Nephron progenitor cell (in vitro differentiated cells): ENCODE measurements at places on chromosomes 5 and 9.

- DNase-seq, result no peak
These were observed 38.1 kb downstream of the FAM240B start for GRCh38 chr9:38681747-38682227.

- DNase-seq, result peak; percentile 17
These were observed 201.3 kb downstream of the FANCC start for GRCh38 chr9:95116002-95116807.

DNA sequence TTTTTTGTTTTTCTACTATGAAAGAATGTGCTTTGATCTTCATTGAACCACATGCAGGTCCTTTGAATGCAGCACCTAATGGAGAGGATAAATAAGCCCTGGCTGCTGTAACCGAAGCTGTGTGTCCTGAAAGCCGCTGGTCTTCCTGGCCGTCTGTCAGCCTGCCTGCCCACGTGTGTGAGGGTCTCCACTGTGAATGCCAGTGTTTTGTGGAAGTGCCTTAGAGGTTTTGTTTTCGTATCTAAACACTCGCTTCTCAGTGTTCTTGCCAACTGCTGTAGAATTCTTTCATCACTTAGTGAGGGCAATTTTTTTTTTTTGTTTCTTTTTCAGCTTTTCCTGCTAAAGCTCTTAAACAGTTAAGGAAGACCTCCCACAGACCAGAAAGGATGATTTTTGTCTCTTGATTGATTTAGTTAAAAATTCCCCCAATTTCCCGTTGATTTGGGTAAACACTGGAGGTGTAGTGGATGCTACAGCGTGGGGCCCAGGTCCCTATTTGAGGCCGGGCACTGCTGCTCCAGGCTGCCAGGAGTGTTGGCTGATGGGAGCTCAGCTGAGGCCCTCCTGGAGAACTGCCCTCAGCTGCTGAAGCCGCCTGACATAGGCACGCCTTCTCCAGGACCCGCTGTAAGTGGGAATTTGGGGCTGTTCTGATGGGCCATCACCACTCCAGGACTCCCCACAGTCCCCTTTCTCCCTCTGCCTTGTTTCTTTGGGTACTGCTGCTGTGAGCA, 29.2 kb upstream of the PTCH1 start:
- no peak for DNase-seq

DNA sequence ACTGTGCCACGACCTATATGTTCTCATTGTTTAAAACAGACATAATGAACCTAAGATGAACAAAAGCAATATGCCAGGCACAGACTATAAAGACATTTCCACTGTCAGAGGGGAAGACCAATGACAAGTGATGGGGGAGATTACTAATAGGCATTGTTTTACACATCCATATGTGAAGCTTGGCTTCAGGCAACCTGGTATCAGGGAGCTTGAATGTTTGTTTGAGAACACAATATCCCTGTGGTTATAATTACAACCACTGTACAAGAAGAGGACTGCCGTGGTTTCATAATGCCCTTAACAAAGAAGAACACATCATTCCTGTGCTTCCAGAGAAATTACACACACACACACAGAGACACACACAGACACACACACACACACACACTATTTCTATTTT, 385.7 kb downstream of the BNC2 start:
- no peak for DNase-seq

DNA sequence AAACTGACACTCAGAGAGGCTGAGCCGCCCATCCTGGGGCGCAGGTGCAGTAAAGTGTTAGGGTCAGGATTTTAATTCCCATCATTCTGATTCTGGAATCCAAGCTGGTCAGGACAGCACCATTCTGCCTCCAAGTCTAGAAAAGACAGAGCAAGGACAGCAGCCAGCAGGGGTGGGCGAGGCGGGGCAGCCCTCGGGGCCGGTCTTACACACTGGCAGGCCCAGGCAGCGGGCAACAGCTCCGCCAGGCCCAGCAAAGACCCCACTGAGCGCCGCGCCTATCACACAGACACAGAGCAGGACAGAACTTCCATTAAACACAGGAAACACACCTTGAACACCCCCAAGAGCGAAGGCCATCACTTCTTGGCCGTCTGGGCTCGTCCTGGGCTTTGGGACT, 66.5 kb upstream of the RXRA start:
- DNase-seq, result no peak

GRCh38 chr5:16944816-16945562, 8.9 kb upstream of the MYO10 start:
- no peak for DNase-seq

- peak; percentile 71 for DNase-seq
These were observed 11.5 kb downstream of the SARDH start for GRCh38 chr9:133726401-133727276.

DNA sequence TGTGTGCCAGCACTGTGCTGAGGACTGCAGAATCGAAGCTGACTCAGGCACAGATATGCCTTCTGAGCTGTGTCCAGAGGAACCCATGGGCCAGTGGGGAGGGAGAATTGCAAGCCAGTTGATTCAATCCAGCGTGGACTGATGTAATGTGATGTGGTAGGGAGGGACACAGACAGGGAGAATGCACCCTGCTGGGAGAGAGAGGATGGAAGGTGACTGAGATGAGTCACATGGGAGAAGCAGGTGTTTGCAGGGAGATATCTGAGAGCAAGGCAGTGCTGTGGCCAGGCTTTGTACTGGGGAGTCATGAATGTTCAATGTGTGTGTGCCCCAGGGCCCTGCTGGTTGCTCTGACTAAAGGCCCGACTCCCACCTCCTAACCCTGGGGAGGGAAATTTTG, 75.7 kb downstream of the IRX1 start:
- DNase-seq, result no peak

- no peak for DNase-seq
These were observed 5.7 kb upstream of the GAPVD1 start for GRCh38 chr9:125255781-125256391.

DNA sequence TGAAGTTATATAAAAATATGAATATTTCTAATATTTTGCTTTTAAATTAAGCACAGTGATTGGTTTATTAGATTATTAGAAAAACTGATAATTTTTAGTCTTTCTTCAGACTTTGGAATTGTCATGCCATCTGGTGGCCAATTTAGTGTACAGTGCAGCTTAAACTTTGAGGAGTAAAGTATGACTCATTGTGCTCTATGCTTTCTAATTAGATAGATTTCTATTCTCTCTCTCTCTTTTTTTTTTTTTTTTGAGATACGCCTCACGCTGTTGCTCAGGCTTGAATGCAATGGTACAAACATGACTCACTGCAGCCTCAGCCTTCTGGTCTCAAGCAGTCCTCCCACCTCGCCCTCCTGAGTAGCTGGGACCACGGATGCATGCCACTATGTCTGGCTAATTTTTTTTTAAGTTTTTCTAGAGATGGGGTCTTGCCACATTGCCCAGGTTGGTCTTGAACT, 42.1 kb upstream of the GPR21 start:
- DNase-seq, result no peak

DNA sequence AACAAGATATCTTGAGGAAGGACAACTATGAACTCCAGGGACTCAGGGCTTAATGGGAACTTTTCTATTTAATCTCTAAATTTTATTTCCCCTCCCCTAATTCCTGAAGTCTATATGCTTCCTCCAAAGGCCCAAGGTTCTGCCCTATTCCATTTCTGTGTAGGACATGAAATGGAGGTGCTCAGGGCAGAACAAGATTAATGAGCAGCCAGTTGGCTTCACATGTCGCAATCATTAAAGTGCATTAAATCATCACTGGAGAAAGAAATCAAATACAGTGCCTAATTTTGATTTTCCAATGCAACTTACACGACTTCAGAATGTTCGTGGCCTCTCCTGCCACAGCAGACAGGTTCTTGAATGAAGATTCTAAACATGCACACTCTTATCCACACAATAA, 862.1 kb downstream of the PTPRD start:
- DNase-seq, result no peak

DNA sequence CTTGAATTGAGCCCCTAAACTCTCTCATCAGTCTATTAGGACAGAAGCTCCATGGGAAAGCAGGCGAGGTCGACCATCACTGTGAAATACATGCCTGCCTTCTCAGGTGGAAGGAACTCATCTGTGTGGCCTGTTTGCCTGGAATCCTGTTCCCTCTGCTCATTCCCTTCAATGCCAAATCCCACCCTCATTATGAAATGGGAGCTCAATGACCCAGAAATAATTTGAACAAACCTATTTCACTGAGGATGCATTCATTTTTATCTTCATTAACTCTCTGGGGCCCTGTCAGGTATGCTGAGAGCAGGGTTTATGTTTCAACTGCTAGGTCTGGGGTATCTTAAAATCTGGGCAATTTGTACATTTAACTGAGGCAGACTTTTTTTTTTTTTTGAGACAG, 142.2 kb downstream of the MED27 start:
- no peak for DNase-seq

- DNase-seq, result no peak
These were observed 53.8 kb downstream of the UBE2QL1 start for GRCh38 chr5:6502421-6502820.

GRCh38 chr5:119271758-119272730, 83.8 kb upstream of the TNFAIP8 start:
- no peak for DNase-seq

DNA sequence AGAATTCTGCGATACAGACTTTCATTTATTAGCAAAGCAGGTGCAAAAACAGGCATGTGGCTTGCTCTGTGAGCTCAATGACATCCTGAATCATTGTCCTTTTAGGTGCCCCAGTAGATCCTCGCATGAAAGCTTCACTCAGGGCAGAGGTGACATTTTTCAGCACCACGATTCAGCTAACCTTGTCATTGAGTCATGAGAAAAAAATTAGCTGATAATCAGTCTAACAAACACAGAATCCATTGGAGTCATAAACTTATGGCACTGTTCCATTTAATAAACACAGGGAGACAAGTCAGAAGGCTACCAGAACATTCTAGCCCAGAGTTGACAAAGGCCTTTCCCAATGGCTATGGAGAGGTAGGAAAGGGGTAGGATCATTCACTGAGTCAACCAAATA, 104.8 kb upstream of the RAD23B start:
- DNase-seq, result no peak

- DNase-seq, result no peak
These were observed 283.7 kb downstream of the ZNF608 start for GRCh38 chr5:124462751-124463150.

GRCh38 chr5:151587796-151588555, 3.2 kb downstream of the FAT2 start:
- DNase-seq, result no peak

DNA sequence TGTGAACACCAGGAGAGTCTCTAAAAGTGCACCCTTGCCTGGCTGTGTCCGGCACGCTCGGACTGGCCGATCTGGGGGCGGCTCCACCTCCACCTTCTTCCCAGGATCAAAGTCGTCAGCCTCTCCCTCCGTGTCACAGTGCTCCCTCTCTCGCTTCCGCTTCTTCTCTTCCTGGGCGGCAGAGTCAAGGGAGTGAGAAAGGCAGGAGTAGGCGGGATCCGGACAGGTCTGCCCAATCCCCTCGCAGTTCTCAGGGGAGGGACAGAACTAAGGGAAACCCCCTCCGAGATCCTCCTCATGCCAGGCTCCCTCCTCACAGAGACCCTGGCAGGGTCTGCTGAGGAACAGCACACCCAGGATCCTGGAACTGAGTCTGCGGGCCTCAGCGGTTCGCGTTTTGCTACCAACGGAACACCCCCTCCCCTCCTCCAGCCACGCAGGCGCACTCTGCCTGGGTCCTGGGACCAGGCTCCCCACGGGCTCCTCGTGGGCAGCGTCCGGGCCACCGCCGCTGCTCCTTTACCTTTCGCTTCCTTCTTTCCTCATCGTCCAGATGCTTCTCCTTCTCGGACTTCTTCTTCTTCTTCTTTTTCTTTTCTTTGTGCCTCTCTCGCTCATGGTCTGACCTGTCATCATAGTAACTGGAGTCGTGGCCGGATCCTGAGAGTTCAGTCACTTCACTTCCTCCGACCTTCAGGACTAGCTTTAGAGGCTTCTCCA, 1.3 kb downstream of the BRD9 start:
- DNase-seq, result peak; percentile 27

- DNase-seq, result no peak
These were observed 10.8 kb downstream of the FNIP1 start for GRCh38 chr5:131786036-131786435.

DNA sequence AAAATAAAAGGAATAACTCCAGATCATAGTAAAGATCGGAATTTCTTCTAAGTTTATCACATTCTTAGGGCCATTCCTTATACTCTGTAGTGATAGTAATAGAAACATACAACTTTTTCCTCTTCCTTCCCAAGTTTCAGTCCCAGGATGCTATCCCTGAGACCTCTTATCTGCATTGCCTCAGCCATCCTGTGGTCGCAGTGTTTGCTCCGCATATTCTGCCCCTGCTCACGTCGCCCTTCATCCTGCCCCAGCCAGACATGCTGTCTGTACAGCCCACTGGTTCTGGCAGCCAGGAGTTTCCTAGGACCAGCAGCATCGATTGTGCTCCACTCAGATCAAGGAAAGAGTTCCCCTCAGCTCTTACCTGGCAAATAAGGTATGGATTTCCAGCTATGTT, 132.7 kb upstream of the ERCC6L2 start:
- DNase-seq, result no peak

- DNase-seq, result no peak
These were observed 83.1 kb upstream of the PLPP6 start for GRCh38 chr9:4579001-4579400.

DNA sequence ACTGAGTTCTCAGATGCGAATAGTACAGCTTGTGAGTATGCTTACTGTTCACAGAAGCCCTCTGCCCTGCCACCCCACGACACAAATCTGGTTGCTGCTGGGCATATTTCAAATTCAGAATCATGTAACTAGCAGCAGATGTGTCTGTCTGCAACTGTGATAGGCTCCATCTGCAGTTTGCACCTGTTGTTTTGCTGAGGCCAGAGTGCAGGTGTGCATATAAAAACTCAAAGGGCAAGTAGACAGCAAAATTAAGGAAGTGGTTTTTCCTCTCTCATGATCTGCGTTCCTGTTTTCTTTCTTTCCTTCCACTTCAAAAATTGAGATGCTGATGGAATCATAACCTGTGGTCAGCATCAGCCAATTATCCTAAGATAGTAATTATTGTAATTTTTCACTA, 1000.5 kb downstream of the PTPRD start:
- no peak for DNase-seq

DNA sequence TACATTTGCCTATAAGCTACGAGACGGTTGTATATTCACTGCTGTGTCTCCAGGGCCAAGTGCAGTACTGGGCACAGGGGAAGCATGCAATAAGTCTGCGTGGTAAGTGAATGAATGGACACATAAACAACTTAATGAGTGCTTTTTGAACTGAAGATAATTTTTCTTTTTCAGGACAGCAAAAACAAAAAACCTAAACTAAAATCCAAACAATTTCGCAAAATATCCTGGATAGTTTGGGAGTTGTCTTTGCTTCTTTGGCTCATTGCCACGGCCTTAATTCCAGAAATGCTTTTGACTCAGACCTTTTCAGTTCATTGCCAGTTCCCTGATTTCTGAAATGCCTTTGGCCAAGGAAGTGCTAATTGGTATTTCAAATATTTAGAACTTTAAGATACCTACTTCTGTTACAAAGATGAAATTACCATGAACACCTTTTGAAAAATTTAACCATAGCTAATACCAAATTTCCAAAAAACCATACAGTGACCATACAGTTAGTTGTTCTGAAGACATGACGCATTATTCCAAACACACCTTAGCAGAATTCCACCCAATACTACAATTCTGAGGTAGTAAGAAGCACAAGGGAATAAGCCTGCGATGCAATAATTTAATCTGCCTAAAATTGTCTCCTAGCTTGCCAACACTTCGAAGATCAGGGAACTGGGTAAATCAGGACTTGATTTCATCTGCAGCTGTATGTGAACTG, 42.8 kb downstream of the TEK start:
- no peak for DNase-seq

GRCh38 chr5:137022043-137022442, 477.1 kb downstream of the SPOCK1 start:
- DNase-seq, result no peak

- DNase-seq, result peak; percentile 88
These were observed at the start of gene NDFIP1 for GRCh38 chr5:142108432-142109330. Gene NDFIP1 (plus strand): TSS chr5:142108779. CDS start chr5:142108975, 196 bp downstream.
